Stimulated activated CD4-positive, alpha-beta T cell treated with anti-CD3 and anti-CD28 coated beads, TNF-alpha, amount 100 ng/mL, for 48 hours (primary cell): ENCODE measurements at places on chromosomes 3 and 15.

DNA sequence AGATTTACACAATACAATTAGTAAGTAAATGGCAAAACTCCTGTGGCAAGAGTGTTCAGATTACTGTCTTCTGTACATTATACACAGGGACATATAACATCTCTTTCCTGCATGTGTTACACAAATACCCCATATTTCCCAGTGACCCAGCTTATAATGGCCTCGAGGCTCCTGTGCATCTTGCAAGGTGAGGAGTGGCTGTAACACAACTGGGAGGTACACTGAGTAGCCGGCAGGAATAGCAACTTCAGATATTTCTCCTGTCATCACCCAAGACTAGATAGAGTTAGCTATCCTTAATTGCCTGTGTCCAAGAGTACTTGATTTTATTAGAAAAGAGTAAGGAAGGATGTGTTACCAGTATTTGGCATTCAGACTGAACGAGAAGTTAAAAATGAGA, 5.6 kb downstream of the GMPS start:
- no peak for DNase-seq

DNA sequence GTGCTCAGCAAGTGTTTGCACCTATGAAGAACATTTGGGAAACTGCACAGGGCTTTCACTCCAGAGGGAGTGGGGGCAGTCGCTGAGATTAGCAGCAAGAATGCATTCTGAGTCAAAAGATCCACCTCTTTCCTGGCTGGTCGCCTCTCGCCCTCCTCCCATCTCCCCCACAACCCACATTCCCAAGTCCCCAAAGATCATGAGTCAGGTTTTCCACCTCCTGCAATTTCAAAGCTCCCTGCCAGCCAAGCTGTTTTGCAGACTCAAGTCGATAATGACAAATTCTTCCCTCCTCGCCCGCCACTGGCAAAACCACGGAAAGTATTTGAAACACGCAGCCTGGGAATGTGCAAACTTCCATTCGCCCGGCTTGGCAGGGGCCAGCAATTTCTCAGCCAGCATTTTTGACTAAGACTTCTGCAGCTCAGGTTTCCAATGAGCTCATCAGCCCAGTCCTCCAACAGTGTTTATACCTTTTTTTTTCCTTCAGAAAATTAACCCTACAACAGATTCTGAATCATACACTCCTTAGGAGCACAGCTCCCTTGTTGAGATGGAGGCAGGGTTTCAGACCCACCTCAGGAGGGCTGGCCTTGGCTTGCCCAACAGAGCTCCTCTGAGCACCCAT, 181.4 kb downstream of the SMAD6 start:
- no peak for DNase-seq

DNA sequence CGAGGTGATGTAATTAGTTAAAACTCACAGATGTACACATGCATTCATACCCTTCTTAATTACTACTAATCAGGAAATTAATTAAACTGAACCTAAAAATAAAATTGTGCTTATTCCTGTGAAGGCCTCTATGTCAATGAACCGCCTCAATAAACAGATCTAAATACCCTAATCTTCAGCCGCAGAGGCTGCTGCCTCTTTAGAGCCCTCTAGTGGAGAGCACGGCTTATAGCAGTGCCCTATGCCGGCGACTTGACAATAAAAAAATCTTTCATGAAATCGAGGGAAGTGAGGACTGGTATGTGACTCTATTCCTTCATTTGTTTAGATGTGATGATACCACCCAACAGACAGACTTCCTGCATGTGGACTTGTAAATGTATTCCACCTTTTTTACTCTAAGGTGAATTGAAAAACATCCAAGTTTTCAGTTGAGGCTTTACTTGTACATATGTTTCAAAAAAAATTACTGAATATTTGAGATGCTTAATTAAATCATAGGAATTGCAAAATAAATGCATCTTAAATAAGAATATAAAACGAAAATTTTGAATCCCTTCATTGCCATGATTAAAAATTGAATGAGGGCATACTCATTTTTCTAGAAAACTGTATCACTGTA, 8.3 kb upstream of the EPHA3 start:
- DNase-seq = no peak

DNA sequence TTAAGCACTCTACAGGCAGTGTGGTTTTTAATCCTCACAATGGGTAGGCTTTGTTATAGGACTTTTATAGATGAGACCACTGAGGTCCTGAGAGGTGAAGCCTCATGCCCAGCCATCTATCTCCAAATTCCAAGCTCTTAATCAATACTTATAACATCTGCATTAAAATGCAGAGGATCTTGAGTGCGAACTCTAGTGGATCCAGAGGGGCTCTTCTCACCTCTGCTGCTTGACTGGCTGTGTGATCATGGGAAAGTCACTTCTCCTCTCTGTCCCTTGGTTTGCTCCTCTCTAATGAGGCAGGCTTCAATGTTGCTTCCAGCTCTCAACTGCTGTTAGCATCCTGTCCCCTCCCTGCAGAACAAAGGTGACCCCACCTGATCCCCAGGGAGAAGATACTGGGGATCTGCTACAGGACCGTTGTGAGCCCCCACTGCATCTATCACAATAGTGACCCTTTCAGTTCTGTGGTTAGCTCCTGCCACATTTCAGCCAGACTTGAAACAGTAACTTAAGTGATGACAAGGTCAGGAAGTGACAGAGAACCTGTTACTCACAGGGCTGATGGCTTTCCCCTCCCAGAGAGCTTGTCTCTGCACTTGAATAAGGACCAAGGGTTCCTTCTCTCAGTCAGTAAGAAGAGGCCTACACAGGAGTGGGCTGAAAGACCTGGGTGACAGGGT, 1.3 kb downstream of the SLC27A2 start:
- peak; percentile 10 for DNase-seq

- DNase-seq = no peak
Measured at GRCh38 chr15:46732060-46732459, 985.2 kb upstream of the SEMA6D start.

DNA sequence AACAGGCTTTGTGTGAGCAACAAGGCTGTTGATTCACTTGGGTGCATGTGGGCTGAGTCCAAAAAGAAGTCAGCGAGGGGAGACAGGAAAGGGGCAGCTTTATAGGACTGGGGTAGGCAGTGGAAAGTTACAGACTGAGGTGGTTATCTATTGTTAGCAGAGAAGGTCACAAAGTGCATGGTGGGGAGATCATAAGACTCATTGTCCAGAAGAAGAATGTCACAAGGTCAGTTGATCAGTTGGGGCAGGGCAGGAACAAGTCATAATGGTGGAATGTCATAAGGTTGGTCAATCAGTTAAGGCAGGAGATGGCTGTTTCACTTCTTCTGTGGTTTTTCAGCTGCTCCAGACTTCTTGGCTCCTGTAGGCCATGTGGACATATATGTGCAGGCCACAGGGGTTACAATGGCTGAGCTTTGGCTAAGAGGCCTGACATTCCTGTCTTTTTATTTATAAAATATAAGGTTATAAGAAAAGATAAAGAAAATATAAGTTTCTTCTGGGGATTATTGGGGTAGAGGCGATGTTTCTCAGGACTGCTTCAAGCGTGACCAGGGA, 69.5 kb upstream of the SNTN start:
- no peak for DNase-seq

DNA sequence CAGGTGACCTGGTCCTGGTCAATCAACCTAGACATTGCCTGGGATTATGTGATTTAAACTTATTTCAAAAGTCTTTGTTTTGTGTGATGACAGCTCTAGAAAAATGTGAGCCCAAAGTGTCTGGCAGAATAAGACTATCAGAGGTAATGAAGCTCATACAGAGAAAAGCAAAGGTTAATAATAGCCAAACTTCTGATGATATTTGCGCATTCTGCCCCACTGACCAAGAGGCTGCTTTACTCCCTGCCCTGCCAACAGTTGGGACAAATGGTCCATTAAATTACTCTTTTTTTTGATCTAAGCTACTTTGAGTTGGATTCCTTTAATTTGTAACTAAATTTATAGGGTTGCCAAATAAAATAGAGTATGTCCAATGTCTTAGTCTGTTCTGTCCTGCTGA, 911.2 kb downstream of the MCTP2 start:
- DNase-seq = no peak

DNA sequence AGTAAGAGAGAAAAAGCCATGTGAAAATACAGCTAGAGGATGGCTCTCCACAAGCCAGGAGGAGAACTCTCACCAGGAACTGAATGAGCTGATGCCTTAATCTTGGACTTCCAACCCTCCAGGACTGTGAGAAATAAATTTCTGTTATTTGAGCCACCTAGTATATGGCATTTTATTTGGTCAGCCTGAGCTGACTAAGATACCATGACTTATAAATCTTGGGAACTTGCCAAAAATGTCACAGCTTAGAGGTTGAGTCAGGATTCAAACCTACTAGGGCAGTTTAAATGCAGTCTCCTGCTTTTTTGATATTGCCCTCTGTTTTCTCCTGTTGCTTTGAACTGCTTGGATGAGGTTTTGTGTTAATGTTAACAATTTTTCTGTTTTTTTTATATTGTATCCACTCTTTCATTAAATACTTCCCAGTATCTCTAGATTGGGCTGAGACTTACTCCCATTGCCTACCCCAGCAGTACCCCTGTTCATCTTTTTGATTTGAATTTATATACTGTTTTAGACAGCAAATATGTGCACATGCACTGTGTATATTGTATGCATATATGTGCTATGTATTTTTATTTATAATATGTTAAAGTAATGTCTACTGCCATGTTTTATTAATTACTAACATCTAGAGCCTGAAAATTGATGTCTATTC, 1223.2 kb downstream of the OTOL1 start:
- no peak for DNase-seq

DNA sequence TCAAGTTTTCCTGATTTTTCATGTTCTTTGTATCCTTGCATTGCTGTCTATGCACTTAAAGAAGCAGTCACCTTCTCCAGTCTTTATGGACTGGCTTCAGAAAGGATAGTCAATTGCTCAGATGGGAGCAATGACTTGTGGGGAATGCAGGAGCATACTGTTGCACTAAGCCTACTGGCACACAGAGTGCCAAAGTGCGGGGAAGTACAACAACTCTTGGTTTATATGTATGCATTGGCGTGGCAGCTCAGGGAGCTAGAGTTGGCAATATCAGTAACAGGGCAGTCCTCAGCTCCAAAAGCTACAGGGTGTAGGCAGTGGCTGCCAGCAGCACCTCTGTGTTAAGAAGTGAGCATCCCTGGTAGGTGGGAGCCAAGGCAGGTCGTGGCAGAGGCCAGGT, 141.1 kb downstream of the SCAPER start:
- no peak for DNase-seq

DNA sequence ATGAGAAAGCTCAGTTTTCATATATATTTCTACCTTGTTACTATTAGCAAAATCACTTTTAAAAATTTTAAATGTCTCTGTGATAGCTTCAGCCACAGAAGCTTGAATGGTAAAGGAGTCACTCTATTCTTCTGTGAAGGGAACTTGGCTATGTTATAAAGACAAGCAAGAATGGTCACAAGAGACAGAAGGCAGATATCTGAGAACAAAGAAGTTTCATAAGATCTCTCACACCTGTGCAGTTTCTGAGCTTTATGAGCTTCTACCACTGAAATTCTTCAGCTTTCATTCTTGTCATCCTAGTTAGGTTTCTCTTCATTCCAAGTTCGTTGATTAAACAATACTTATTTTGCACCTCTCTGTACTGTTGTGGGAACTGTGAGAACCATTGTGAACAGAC, 853.4 kb downstream of the IGSF11 start:
- no peak for DNase-seq

DNA sequence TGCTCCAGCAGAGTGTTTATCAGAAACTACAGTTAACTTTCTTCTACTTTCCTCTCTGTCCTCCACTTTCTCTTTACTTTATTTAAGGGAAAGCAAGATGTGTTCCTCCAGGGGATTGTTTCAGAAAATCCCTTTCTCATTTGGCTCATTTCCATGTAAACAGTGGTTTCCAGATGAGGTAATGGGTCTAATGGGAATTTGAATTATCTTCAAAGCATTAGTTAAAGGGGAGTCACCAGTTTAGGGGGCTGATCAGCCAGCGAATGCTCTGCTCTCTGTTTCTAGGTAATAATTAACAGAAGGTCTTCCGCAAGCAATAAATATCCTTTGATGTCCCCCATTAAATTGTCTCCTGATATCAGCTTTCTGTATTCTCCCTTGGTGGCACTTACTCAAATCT, 30.4 kb upstream of the ZNF639 start:
- no peak for DNase-seq

DNA sequence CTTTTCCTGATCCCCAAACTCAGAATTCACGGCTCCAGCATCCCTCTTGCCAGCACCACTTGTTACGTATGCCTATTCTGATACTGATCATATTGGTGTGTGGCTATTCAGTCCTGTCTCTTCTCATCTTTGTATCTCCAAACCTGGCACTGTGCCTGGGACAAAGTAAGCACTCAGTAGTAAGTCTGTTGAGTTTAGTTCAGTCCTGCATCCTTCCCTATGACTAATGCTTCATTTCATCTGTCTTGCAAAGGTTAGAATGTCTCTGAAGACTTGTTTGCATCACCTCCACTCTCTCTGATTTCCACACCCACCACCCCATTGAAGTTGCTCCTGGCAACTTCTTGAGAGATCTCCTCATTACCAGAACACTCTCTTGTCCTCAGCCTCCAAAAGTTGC, 80.3 kb downstream of the HMG20A start:
- no peak for DNase-seq

GRCh38 chr3:187830181-187830580, 84.9 kb upstream of the BCL6 start:
- no peak for DNase-seq

DNA sequence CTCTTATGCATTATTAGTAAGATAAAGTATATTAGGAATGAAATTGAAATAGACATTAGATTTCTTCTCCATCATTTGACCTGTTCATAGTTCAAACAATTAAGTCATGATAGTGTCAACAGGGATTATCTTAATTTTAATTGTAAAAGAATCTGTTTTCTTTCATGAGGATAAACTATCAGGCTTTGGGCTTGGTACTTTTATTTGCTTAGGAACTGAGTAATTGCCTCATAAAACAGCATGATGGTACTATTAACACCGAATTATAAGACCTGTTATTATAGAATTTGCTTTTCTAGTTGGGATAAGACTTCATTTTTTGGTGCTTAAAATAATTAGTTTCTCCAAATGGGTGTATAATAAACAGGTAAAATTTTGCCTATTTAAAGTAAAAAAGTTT, 71.8 kb downstream of the FNDC3B start:
- DNase-seq = no peak

- DNase-seq = no peak
Measured at GRCh38 chr3:160482796-160483195, 33.2 kb upstream of the TRIM59 start.

DNA sequence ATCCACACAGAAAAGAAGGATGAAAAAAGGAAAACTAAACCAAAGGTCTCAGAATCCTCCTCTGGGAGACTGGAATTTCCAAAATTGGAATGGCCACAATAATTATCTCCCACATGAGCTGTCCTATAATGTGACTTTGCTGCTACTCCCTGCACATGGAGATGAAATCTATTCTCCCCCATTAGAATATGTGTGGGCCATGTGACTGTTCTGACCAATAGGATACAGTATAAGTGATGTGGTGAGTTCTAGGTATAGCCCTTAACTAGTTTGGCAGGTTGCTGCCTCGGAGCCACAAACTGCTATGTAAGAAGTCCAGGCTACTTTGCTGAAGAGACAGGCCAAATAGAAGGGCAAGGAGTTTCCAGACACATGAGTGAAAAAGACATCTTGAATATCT, 5.2 kb downstream of the TRIM59 start:
- DNase-seq = no peak

GRCh38 chr15:75479670-75480069, 28.2 kb upstream of the SIN3A start:
- DNase-seq = no peak
